Omental fat pad (tissue), 4 donors: ENCODE measurements at places on chromosomes 2 and 18.
A peak's percentile ranks its signal among the peaks of the same experiment; 100 is the strongest.

DNA sequence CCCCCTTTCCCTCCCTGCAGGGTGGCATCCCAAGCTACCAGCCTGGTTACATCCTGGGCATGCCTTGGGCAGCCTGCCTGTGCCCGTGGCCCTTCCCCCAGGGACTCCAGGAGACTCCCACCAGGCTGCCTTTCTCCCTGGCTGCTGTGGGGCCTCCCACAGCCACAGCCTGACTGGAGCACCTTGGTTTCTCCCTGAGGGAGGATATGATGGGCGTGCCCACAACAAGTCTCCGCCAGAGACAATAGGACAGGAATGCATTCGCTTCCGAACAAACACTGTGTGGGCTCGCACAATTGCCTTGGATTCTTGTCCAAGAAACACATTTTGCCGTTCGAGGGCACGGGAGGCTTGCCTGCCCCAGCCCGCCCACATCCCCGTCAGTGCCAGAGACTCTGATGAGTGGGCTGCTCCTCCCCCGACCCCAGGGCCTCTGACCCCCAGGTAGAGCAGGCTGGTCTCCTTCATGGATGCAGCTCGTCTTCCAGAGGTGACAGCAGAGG is 102.1 kb downstream of the SMAD7 start:
- no peak for DNase-seq

GRCh38 chr2:188909036-188909435 is 65.1 kb upstream of the COL3A1 start:
- DNase-seq: no peak

DNA sequence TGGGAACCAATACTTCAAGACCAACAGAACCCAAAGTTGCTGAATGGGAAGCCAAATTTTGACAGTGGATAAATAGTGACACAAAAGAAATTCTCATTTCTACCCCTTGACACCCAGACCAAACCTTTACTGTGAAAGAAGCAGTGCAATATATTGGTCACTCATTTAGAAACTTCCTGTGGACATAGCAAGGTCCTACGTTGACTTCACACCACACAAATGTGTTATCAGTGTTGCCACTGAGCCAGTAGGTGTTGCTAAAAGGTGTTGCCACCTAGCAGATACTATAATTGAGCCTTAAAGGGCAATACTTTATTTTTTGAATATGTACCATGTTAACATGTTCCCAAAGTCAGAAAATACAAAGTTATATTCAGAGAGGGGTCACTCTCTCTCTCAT is 1008.9 kb upstream of the CDH2 start:
- DNase-seq: no peak

- no peak for DNase-seq
Measured at GRCh38 chr18:37634516-37634915, 68.9 kb upstream of the CELF4 start.

GRCh38 chr2:134083548-134083947 is 170.3 kb upstream of the MGAT5 start:
- DNase-seq: no peak

GRCh38 chr18:62571037-62571436 is 48.2 kb downstream of the ZCCHC2 start:
- no peak for DNase-seq

DNA sequence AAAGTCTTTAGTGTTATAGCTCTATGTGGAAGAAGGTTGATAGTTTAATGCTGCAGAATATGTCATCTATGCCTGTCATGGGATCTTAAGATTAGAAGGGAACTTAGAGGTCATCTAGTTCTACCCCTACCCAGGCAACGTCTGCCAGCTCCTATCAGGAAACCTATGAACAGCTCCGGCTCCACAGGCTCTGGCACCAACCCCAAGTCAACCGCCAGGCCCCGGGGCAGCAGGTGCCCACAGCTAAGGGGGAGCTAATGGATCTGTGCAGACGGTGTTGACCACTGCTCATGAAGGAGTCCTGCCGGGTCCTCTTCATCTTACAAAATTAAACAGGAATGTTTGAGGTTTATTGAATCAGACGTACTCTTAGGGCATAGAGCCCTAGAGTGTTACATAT is 440.8 kb upstream of the KLHL29 start:
- DNase-seq: no peak

DNA sequence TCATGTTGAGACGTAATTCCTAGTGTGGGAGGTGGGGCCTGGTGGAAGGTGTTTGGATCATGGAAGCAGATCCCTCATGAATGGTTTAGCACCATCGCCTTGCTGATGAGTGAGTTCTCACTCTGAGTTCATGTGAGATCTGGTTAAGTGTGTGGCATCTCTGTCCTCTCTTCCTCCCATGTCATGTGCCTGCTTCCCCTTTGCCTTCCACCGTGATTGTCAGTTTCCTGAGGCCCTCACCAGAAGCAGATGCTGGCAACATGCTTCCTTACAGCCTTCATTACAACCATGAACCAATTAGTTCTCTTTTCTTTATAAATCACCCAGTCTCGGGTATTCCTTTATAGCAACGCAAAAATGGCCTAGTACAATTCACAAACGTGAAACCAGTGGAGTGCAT is 14.6 kb upstream of the MCM6 start:
- DNase-seq: no peak

- DNase-seq: no peak
Measured at GRCh38 chr2:23321751-23322150, 63.2 kb upstream of the KLHL29 start.

DNA sequence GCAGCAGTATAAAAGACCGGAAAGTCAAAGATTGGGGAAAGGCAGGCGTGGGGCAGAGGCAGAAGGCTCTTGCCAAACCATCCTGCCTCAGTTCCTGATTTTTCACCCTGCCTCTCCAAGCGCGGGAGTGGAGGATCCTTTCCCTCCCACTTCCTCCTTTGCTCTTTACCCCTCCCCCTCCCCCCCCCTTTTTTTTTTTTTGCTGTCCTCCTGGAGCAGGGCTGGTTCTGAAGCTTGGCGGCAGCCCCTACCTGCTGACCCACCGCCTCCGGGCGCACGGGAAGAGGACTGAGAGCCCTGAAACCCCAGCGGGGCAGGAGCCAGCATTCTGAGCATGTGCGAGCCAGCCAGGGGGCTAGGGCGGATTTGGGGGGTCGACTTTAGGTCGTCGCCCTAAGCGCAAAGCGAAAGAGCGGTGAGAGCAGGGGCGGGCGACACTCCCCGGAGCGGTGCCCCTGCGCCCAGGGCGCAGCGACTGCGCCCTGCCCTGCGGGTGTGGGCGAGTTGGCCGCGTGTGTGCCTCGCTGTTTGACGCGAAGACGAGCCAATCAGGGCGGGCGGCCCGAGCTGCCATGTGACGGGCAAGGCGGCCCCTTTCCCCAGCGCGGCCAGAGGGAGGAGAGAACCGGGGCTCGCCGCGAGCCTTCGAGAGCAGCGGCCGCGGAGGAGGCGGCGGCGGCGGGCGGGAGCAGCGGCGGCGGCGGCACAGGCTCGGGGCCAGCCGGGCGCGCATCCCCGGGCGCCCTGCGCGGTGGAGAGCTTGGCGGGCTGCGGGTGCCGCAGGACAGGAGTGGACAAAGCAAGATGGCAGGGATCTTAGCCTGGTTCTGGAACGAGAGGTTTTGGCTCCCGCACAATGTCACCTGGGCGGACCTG is at the start of gene CERS6:
TSS of gene CERS6 (plus strand) at position 628 of the 876 bp plus-strand sequence. CDS start at position 805, 177 bp downstream.
- peak; percentile 73 for DNase-seq

GRCh38 chr2:202133909-202134265 is 60.8 kb downstream of the KIAA2012 start:
- no peak for DNase-seq

DNA sequence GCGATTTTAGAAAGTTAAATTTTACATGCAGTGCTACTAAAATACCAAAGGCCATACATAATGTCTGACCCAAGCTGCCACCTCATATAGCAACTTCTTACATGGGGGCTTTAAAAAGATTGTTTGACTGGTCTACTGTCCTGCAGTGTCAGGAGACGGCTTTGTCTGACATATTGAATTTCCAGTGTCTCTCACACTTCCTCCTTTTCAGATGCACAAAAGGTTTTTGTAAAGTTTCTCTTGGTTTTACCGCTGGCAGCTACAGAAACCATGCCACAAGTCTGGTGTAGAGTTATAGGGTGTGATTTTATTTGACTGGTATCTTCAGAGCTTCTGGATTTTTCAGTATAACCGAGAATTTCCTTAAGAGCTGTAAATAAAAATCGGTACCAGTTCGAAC is 1.1 kb upstream of the ASAP2 start:
- no peak for DNase-seq

- DNase-seq: peak; percentile 13
Measured at GRCh38 chr2:96097951-96098823, 18.2 kb downstream of the ADRA2B start.

- DNase-seq: no peak
Measured at GRCh38 chr2:172710584-172711047, 25.0 kb upstream of the RAPGEF4 start.

GRCh38 chr18:30925795-30926194 is 116.7 kb downstream of the DSC3 start:
- DNase-seq: no peak

DNA sequence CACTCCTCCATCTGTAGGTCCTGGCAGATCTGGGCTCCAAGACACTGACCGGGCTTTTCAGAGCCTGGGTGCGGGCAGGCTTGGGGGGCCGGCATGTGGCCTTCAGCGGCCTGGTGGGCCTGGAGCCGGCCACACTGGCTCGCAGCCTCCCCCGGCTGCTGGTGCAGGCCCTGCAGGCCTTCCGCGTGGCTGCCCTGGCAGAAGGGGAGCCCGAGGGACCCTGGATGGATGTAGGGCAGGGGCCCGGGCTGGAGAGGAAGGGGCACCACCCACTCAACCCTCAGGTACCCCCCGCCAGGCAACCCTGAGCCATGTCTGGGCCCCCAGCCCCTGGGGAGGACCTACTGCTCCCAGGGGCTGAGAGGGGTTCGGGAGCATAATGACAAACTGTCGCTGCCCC is 761 bp upstream of the CHRND start:
- no peak for DNase-seq

DNA sequence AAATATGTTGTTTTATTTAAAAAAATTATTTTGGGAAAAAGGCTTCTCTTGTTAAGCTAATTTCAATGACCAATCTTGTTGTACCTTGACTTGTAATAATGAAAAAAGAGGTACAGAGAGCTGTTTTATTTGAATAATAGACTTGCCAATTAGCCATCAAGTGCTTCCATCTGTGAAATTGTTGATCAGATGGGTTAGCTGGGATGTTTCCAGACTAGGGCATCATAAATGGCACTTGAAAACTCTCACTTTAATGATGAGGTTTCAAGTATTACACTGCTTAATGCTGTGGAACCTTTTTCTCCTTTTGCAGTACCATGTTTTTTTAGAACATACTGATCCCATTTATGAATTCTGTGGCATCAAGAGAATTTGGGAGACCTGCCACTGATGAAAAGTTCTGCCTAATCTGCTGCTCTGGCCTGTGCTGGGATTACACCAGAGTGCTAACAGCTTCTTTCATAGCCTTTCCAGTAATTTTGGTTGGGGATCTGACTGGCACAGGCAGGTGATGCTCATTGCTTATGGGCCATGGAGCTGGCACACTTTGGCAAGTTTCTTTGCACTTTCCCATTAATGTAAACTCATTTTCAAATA is 24.2 kb downstream of the PSMD14 start:
- DNase-seq: no peak

DNA sequence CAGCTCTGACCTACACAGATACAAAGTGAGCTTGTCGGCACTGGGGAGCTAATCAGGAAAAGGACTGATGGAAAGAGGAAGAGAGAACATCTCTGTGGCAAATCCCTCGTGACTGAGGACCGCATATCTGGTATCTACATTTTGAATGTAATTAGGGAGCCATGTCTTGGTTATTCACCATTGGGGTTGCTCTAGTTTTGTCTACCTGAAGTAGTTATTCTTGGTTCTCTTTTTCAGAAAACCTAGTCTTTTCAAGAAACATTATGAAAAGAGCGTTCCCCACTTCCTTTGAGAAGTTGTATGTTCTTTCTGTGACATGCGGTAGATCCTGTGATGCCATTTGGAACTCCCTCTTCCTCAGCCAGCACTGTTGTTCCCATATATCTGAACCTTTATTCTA is 104.4 kb downstream of the DOCK10 start:
- no peak for DNase-seq

- no peak for DNase-seq
Measured at GRCh38 chr18:12423820-12424219, 16.1 kb downstream of the PRELID3A start.

DNA sequence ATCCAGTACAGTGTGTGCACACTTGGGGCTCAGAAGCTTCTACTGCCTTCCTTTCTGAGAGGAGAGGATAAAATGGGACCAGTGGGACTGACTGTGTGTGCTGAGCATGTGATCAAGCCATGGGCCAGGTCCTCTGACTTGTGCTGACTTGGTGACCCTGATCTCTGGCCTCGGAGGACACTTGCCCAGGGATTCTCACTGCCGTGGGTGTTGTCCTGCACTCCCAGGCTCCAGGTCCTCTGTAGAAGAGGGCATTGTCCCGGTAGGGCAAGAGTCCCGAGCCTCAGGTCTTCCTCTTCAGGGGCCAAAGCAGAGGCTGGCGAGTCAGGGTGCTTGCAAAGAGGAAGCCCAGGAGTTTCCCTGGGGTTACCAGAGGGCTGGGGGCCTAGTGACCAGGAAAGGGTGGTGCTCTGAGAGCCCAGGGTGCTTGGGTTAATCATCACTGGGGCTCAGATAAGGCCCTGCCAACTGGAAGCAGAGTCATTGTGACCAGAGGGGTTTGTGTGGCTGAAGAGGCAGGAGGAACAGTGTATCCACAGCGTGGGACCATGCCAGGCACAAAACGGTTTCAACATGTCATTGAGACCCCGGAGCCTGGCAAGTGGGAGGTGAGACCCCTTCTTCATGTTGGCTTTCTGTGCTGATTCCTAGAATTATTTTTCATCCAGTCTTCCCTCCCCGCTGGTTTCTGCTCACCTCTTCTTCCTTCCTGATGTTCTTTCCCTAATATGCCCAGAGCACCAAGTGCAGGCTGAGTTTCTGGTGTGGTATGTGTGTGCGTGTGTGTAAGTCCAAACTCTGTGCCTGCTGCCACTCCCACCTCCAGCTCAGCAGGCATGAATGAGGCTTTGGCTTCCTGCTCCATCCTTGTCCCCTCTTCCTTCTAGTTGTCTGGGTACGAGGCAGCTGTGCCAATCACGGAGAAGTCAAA is at the start of gene GCKR:
TSS of gene GCKR (plus strand) at position 483 of the 931 bp plus-strand sequence. CDS start at position 549, 66 bp downstream.
- no peak for DNase-seq

DNA sequence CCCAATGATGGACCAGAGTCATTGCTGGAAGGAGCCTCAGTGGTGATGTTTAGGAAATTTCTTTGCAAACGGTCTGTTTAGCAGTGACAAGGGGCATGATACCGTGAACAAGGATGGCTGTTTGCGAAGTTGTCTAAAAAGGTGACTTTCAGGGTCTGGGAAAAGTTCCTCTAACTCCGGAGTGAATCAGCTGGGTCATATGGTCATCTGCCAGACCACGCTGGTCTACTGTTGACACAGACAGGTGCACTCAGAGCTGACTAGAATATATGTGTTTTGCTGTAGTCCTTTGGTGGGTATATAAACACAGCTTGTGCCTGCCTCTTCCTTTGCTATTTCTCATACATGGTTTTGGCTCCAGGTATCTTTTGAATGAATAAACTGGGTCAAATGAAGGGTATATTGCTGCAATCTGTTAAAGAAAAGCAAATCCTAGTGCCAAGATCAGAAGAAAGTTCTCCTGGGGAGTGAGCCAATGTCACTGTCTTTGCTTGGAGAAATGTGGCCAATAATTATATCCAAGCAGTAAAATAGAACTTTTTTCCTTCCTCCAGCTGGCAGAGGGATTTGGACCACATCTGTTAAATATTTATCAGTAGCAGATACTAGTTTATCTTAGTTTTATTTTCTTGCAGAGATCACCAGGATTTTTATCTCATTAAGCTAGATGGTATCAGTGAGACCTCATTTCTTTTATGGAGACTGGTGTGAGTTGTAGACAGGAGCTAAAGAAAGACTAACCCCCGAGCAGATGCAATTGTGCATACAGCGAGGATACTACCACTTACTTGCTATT is 286.0 kb downstream of the TRIB2 start:
- no peak for DNase-seq
